ENCODE measurements at places on chromosomes 2 and 18. TPM values are rescaled to one million over a fixed set of nuclear protein-coding genes. Genes with fewer than 3 reads are reported as not detected.

- DNase-seq, result no peak
These were observed 9.4 kb upstream of the CTLA4 start for GRCh38 chr2:203858176-203858575.

Gene LOXHD1
- total RNA-seq, result not detected

DNA sequence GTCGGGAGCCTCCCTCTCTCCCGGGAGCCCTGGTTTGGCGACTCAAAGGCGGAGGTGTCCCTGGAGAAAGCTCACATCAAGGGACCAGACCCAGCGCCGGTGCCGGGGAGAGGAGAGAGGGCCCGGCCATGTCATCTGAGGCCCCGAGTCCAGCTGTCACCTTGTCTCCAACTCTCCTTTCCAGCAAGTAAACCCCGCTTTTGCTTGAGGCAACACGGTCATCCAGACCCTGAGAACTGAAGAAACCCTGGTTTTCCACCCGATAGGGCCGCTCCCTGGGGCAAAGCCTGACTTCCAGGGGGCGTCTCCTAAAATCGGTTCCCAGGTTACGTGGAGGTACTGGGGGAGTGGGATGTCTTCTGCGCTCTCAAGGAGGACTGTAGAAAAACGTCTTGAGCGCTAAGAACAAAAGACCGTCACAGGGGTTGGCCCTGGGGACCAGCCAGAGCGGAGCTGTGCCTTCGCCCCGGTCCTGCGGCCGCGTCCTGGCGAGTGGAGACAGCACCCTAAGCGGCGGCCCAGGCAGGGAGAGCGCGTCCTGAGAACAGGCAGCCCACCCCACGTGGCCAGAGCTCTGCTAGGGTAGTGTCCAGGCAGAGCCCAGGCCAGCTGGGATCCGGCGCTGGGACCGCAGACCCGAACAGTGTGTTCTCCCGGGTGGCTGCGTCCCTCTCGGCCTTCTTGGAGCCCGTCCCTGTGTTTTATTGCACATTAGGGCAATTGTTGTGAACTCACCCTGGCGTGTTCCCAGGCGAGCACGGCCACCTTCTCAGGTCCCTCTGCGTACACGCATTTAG lies 55.7 kb downstream of the TMEM18 start:
- DNase-seq, result no peak

Gene KCNJ13
- total RNA-seq, result not detected

Gene COL4A4
- 0.51 TPM for total RNA-seq

Gene EVX2
- not detected for total RNA-seq

GRCh38 chr18:32848826-32849225 lies 76.0 kb upstream of the KLHL14 start:
- DNase-seq, result no peak

DNA sequence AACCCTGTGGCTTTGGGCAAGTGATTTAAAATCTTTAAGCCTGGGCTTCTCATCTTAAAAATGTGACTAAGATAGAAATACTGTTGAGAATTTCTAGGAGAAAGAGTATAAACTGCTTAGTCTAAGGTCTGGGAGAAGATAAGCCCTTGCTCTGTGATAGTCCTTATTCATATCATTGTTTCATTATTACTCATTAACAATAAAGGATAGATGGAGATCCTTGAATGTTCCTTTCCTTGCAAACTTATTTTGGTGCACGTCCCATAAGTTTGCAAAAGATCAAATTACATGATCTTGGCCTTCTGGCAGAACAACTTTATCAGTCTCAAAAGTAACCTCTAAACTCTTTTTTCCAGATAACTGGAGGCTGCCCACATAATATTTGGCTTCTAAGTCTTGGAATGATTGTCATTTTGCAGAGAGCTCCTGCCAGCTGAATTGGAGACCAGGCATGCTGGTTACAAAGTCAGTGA lies 138.3 kb downstream of the FAM124B start:
- DNase-seq, result peak; percentile 79

Gene CKAP2L
- total RNA-seq, result 0.26 TPM

- DNase-seq, result peak; percentile 69
These were observed 142.4 kb downstream of the ZFP36L2 start for GRCh38 chr2:43083710-43084698.

Gene PTPRM
- total RNA-seq, result 42.9 TPM

DNA sequence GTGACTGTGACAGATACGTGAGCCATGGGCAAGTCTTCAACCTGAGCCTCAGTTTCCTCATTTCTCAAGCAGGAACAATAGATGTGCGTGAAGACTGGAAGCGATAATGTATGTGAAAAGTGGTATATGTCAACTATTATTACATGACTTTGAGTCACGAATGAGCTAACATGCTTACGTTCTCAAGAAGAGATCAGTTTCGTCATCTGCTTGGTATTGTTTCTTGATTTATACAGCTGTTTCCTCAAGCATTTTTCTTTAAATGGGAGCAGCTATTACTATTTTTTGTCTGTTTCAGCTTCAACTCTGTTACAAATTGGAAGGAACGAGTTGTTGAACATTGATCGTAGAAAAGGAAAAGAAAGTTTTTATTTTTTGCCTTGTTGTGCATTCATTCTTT lies 48.5 kb upstream of the THOC1 start:
- DNase-seq, result peak; percentile 57

Gene NLRC4
- not detected for total RNA-seq

GRCh38 chr2:25532521-25532920 lies 140.9 kb downstream of the DTNB start:
- DNase-seq, result no peak

DNA sequence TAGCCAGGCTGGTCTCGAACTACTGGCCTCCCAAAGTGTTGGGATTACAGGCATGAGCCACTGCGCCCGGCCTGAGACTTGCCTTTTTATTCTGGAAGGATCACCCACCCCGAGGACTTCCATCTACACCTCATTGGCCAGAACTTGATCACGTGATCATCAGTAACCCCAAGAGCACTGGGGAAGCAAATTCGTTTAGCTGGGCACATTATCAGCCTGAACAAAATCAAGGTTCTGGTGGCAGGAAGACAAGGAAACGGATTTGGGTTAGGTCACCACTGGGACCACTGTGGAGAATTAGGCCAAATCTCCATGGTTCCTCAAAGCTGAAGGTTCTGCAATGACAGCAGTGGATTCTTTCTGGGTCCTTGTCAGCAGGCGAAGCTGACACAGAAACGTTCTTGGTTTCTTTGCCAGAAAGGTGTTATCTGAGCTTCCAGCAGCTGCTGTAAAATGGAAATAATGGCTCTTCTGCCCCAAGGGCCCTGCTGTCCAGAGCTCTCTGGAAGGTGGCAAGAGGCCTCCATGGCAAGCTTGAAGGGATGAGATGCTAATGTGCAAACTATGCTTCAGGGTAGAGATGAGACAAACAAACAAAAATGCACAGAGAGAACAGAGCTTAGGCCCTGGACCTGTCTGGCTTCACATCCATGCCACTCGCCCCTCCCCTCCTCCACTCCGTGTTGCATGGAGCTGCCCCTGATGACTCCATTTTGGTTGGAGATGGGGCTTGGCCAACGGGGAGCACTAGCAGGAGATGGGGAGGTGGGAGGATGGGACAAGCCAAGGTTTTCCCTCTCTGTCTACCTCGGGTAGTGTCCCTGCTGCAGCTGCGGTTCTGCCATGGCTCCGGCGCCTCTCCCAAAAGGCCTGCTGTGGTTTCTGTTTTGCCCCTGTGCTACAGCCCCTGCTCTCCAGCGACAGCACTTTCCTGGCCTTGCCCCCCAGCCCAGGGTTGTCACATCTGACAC lies 28.4 kb downstream of the TMEM177 start:
- DNase-seq, result no peak

Gene ST6GAL2
- not detected for total RNA-seq

- DNase-seq, result peak; percentile 90
These were observed 4.7 kb upstream of the HPCAL1 start for GRCh38 chr2:10297959-10298531.

DNA sequence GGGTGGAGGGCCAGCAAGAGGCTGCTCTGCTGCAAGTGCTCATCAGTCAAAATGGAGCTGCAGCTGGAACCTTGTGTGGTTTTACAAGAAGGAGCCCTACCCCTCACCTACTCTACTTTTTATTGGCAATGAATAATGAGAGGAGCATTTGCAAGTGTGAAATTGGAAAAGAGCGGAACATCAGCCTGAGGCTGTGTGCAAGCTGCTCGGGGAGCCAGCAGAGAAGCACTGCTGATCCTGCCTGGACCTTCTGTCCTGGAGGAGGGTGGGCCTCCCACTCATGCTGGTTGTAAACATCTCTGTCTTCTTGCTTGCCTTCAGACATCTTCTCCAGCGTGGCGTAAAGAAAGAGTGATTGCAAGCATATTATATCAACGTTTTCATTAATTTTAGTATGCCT lies 256.2 kb downstream of the DLGAP1 start:
- DNase-seq, result no peak

Gene LHCGR
- not detected for total RNA-seq

DNA sequence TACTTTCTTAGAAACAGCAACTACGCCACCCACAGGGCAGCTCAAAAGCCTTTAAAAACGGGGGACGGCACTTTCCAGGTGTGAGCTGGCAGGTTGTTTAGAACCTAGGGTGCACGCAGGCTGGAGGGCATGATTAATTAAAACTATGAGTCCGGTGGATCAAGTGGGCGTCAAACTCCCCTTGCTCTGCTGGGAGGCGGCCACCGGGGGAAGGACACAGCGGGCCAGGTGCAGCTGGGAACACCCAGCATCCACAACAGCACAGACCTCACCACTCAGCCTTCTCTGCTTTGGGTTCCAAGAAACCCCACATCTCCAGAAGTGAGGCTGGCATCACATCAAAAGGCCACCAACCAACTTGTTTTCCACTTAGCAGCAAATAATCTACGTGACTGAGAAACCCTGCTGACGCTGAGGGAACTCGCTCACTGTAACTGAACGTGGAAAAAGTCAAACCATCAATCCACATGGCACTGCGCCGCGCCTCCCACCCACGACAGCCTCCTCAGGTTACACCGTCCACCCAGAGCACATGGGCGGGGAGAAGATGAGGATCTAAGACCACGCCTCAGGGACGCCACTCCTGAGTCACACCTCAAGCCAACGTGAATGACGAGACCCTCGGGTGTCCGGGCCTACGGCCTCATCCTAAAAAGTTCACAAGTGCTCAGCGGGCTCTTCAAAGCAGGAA lies 118.2 kb downstream of the ZNF516 start:
- no peak for DNase-seq

GRCh38 chr18:54444319-54444914 lies 86.7 kb downstream of the C18orf54 start:
- DNase-seq, result peak; percentile 48

Gene IL36B
- total RNA-seq, result not detected

Gene RIT2
- not detected for total RNA-seq

- no peak for DNase-seq
These were observed 164.0 kb upstream of the ZEB2 start for GRCh38 chr2:144683966-144684365.

Gene PID1
- total RNA-seq, result 8.2 TPM

- no peak for DNase-seq
These were observed 336.5 kb upstream of the ST6GAL2 start for GRCh38 chr2:107222466-107222865.

- no peak for DNase-seq
These were observed 28.8 kb downstream of the BCL2 start for GRCh38 chr18:63290821-63291200.

Gene CDK5R2
- 0.17 TPM for total RNA-seq

- DNase-seq, result no peak
These were observed 15.8 kb downstream of the ATF2 start for GRCh38 chr2:175152242-175152641.

DNA sequence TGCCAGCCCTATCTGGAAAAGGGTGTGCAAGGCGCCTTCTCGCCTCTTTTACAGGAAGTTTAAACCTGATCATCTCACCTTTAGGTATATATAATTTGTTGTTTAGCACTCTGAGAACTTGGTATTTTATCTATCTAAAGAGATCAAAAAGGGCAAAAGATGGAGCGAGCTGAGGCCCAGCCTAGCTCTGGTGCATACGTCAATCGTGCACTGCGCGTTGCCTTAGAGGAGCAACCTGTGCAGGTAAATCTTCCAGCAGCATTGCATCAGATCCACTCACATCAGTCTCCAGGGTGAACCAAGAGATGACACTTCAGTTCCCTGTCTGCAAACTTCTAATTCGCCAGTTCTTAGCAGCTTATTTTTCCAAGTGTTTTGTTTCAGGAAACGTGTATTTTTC lies 15.4 kb downstream of the BCL11A start:
- DNase-seq, result no peak

DNA sequence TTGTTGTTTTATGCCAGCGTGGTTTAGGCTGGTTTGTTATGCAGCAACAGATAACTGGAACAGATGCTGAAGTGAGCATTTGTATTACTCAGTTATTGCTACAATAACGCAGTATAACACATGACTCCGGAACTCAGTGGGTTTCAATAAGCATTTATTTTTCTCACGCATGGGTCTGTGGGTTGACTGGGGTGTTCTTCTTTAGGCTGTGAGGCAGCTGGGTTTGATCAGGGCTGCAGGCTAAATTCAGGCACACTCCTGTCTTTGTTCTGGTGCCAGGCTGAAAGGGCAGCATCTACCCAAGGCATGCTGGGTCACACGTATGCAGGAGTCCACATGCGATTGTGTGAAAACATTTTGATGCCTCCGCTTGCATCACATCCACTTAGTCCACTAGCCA lies 3.8 kb upstream of the SLC1A4 start:
- DNase-seq, result no peak

Gene HOXD10
- total RNA-seq, result not detected

- DNase-seq, result peak; percentile 77
These were observed 18.1 kb downstream of the TET3 start for GRCh38 chr2:74002505-74003421.

- DNase-seq, result no peak
These were observed 128.6 kb upstream of the KCNH7 start for GRCh38 chr2:162967147-162967546.

DNA sequence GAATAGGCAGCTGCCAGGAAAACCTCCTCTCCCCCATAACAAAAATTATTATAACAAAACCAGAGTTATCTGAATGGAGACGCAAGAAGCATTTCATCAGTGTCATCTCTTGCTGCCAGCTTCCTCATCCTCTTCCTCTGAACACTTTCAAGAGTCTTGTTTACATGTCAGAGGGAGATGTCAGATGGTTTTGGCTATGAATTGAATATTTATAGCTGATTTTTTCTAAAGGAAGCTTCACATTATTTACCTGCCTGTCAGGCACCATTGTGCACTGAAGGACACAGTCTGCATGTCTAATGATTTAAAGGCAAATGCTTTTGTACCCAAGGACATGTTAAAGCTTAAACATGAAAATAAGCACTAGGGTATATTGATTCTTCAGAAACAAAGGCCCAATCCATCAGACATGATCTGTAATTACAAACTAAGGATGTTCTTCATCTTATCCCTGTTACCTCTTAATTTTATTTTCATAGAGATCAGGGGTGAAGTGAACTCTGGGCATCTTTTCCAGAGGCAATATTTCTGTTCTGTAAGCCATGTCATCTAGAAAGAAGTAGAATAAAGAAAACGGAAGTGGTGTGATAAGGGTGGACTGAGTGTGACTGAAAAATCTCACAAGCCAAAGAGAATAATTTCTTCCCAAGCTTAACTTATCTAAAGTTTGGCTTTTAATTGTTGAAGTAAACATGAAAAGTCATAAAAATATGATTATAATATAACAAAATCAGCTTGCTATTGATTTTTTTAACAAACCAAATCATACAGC lies 168.7 kb downstream of the ANKRD44 start:
- DNase-seq, result no peak

GRCh38 chr2:6759689-6760088 lies 106.0 kb downstream of the CMPK2 start:
- DNase-seq, result no peak
